Smooth muscle cell of the pulmonary artery (primary cell): ENCODE measurements at places on chromosomes 4 and X. TPM values are rescaled to one million over a fixed set of nuclear protein-coding genes. Genes with fewer than 3 reads are reported as not detected.

The GRIPAP1 gene
- 22.3 and 24.3 TPM in 2 replicates for total RNA-seq

The GAGE12J gene
- not detected in 2 replicates for total RNA-seq

The OTC gene
- total RNA-seq = not detected in 2 replicates

The NDST3 gene
- not detected in 2 replicates for total RNA-seq

The PQBP1 gene
- 33.8 and 36.0 TPM in 2 replicates for total RNA-seq

The FAT4 gene
- 25.0 and 39.0 TPM in 2 replicates for total RNA-seq

The MEPE gene
- total RNA-seq = not detected in 2 replicates

The RPS6KA6 gene
- 2.3 and 3.1 TPM in 2 replicates for total RNA-seq

The MAML3 gene
- 1.7 and 3.0 TPM in 2 replicates for total RNA-seq

The TRPC5OS gene
- total RNA-seq = not detected in 2 replicates

The NPY2R gene
- 0.76 and 27.4 TPM in 2 replicates for total RNA-seq

The RASL11B gene
- 0.20 and 0.66 TPM in 2 replicates for total RNA-seq

The CLNK gene
- total RNA-seq = not detected in 2 replicates

The SHROOM4 gene
- 2.5 and 4.3 TPM in 2 replicates for total RNA-seq

The PDLIM5 gene
- total RNA-seq = 151 and 191 TPM in 2 replicates

The NLGN4X gene
- total RNA-seq = 0.13 and 0.46 TPM in 2 replicates

The TRO gene
- total RNA-seq = 16.4 and 23.9 TPM in 2 replicates

The RP2 gene
- 14.2 and 17.3 TPM in 2 replicates for total RNA-seq

The DNAJB14 gene
- 43.5 and 46.1 TPM in 2 replicates for total RNA-seq

The SCRG1 gene
- total RNA-seq = 0.50 and 3.6 TPM in 2 replicates

The CT55 gene
- not detected in 2 replicates for total RNA-seq

The LARP1B gene
- total RNA-seq = 17.2 and 18.9 TPM in 2 replicates

The ZDHHC15 gene
- 0.23 and 0.91 TPM in 2 replicates for total RNA-seq

The GPRASP3 gene
- 5.9 and 6.6 TPM in 2 replicates for total RNA-seq
